ENCODE measurements at places on chromosomes 4 and X.

DNA sequence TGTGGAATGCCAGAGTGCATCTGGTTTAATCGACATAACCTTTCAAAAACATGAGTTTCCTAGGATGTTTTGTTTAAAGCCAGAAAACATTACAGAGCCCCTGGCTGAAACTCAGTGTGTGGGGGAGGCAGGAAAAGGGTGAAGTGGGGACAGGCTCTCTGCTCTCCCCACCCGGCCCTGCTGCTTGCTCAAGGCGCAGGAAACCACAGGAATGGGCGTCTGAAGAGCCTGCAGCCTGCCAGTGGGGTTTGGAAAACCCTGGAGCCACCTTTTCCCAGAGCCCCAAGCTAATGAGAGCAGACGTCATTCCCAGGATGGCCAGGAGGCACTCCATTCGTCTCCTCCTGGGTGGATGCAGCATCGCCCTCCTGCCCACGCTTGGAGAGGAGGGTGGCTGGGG is 240.6 kb downstream of the AFAP1 start:
- no peak for DNase-seq

DNA sequence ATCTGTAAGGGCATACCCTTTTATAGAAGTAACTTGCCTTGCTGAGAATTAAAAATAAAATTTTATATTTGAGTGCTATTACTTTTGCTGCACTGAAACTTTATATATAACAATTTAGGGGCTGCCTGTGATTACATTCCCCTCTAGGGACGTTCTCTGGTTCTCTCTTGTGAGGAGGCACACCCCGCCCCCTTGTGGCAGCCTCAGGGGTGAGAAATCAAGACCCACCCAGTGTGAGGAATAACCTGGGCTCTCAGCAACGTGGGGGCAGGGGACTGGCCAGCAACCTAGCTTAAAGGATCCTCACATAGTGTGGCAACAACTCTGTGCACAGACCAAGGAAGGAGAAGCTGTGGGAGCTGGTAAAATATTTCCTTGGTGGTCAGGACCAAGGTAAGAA is 43.7 kb downstream of the MAGEA9 start:
- DNase-seq: peak; percentile 4

- DNase-seq: no peak
Measured at GRCh38 chr4:147813109-147813773, 81.4 kb downstream of the ARHGAP10 start.

GRCh38 chr4:157572951-157573350 is 352.4 kb downstream of the GRIA2 start:
- DNase-seq: peak; percentile 53

GRCh38 chr4:173502282-173502681 is 27.7 kb downstream of the HAND2 start:
- DNase-seq: no peak

- DNase-seq: peak; percentile 79
Measured at GRCh38 chr4:52248820-52249219, 197.7 kb downstream of the SPATA18 start.

DNA sequence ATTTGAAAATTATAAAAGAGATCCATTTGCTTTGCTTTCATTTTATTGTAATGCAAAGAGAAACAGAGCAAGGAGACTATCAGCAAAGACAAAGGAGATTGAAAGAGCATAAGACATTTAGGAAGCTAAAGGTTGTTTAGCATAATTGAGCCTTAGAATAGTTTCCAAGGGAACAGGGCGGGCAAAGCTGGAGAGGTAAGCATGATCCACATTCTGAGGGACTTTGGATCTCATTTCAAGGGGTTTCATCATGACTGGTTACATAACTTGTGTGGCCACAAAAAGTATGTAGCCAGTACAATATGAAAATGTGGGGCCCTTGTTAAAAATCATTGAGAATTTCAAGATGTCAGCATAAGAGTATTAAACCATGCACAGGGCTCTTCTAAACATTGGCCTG is 406.5 kb downstream of the RPA4 start:
- DNase-seq: no peak

DNA sequence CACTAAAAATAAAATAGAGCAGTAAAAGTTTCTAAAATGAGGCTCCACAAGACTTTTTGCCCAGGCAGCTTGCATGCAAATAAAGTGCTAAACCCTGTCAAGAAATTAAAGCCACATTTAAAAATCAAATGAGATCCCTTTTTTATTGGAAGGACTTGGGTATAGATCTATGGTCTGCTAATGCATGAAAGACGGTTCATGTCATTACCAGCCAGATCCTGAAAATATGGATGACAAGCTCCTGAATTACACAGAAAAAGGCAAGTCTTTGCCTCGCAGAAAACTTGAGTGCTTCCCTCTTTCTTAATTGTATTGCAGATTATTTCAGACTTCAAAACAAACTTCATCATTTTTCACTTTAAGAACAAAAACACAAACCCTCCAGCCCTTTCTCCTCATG is 169.6 kb downstream of the LDB2 start:
- no peak for DNase-seq

GRCh38 chr4:16969696-16970135 is 71.3 kb upstream of the LDB2 start:
- DNase-seq: peak; percentile 64

- no peak for DNase-seq
Measured at GRCh38 chr4:23413631-23414030, 476.2 kb downstream of the PPARGC1A start.

DNA sequence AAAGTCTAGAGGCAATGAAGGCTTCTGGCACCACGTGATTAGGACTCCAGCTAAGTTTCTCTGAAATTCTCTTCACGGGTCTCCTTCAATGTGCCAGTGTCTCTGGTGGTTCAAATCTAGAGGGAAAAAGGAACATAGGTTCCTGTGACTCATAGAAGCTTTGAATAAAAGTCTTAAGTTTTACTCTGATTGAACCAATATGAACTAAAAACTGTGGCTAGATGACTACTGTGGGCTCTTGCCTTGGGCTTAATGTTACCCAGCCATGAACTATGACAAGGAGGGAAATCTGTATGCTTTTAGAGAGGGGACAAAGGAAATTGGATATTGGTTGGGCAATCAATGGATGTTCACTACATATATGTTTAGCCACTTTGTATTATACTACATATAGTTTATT is 49.9 kb upstream of the TEX13D start:
- no peak for DNase-seq

DNA sequence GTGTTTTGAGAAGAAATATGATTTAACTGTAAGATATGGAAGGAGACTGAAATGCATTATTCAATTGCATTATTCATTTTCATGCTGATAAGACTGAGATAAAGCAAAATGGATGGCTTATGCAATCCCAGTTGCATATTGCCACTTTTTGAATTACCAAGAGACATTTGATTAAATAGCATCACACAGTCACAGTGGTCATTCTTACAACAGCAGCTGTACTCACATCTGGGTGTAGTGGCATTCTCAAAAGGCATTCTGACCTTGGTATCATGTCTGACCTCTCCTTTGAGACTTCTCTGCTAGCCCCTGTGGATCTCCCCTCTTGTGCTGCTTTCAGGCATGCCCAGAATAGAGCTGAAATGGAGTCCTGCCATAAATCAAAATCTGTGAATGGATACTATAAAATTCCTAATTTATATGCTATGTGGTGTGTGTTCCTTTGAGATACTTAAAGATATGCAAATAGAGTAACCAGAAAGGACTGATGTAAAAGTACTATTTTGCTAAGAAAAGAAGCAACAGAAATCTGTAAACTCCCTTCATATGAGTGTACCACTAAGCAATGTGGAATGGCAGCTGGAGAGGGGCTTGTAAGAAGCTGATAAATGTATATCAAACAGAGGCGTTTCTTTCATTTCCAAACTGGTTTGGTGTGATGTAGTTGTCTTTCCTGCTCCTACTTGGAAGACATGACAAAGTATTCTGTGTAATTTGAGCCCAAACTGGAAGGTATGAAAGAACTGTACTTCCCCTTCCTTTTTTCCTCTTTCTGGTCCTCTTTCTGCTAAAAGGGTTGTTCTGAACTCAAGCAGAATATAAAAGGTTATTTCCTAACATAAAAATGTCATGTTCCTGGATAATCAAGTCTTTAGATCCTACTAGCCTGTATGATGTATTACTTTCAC is 25.4 kb upstream of the METAP1 start:
- peak; percentile 47 for DNase-seq

Data from epithelial cell of esophagus (primary cell).